Endothelial cell of umbilical vein (primary cell): ENCODE measurements at places on chromosomes 2 and 18. TPM values are rescaled to one million over a fixed set of nuclear protein-coding genes. Genes with fewer than 3 reads are reported as not detected.

Gene ACYP2
- total RNA-seq: 5.8 and 7.9 TPM in 2 replicates

Gene RSAD2
- 0.09 and 0.18 TPM in 2 replicates for total RNA-seq

Gene MOCOS
- 0.85 and 0.88 TPM in 2 replicates for total RNA-seq

Gene SLC19A3
- not detected in 2 replicates for total RNA-seq

Gene BOLL
- total RNA-seq: not detected in 2 replicates

Gene GCG
- not detected in 2 replicates for total RNA-seq

DNA sequence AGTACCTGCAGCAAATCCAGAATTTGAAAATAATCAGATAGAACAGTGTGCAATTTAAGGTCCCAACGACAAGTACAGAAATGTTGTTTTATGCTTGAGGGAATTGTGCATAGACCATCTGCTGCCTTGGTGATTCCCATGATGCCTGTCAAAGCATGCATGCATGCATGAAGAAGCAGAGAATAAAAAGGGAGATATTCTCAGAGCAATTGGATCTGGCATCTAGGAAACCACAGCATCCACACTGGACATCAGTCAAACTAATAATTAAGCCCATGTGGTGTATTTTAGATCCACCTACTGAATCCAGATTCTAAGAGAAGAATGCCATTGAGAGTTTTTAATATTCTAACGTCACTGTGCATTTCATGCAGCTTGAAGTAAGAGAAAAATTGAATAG is 361.2 kb downstream of the FSIP2 start:
- no peak overlapping the region for H3K4me3 ChIP-seq
- H3K4me1 ChIP-seq: peaks cover 7% of the 10 kb centered on the region
- DNase-seq: no peak
- no peak overlapping the region for H3K27ac ChIP-seq
- no peaks in the 10 kb centered on the region for H3K27me3 ChIP-seq

DNA sequence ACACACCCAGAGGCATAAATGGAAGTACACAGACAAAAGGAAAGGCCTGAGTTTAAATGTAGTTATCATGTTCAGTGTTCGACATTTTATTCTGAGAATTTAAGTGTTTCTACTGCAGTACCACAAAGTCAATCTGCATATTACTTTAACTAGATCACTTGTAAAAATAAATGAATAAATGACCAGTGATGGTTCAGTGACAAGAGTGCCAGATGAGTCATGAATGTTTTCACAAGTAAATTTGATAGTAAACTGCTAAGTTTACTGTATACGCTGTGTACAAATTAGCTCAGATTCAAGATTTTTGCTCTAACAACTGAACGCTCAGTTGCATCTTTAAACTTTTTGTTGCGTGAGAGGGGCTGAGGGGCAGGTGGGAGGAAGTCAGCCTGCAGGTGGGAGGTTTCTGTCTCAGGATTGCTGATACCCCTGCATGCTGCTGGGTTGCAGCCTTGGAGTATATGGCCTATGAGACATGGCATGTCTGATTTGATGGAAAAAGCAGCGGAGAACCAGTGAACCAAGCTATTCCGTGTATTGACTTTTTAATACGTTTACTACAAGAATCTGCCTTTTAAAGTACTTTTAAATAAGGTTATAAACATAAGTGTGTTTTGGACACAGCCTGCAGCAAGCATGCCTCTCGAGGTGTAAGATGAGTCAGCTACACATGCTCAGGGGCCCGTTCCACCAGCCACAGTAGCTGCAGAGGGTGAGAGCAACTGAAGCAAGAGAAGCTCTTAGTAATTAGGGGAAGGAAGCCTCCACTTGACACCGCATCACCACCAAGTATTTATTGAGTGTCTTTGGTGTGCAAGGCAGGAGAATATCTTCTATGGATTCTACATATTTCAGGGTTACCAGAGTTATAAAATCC is 245.1 kb downstream of the NEDD4L start:
- peak; percentile 68 for DNase-seq
- no peak overlapping the region for H3K4me3 ChIP-seq
- no peaks in the 10 kb centered on the region for H3K36me3 ChIP-seq
- peak overlapping the region; percentile 99 for H3K27ac ChIP-seq

DNA sequence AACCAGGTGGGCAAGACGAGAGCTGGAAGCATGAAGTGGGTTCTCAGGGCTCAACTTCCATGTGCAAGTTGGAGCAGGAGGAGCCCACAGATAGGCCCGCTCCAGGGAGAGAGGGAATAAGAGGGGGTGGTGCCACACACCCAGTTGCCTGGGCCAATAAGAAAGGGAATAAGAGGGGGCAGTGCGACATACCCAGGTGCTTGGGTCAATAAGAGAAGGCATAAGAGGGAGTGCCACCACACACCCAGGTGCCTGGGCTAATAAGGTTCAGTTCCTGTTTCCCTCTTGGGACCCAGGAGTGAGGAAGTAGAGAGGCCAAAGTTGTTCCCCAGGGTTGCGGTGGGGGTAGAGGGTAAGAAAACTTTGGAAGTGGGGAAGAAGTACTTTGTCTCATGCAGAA is 127.5 kb downstream of the LAMA3 start:
- no peak overlapping the region for H3K4me3 ChIP-seq
- H3K27ac ChIP-seq: no peak overlapping the region
- H3K27me3 ChIP-seq: no peaks in the 10 kb centered on the region
- DNase-seq: no peak
- no peaks in the 10 kb centered on the region for H3K4me1 ChIP-seq

- no peak overlapping the region for H3K27ac ChIP-seq
- H3K36me3 ChIP-seq: no peaks in the 10 kb centered on the region
- no peaks in the 10 kb centered on the region for H3K4me1 ChIP-seq
- H3K4me3 ChIP-seq: no peak overlapping the region
Observed at GRCh38 chr2:67446491-67446911, 49.4 kb downstream of the ETAA1 start.

GRCh38 chr2:188609321-188610049 is 317.8 kb downstream of the GULP1 start:
- no peaks in the 10 kb centered on the region for H3K27me3 ChIP-seq
- no peak overlapping the region for H3K4me3 ChIP-seq

DNA sequence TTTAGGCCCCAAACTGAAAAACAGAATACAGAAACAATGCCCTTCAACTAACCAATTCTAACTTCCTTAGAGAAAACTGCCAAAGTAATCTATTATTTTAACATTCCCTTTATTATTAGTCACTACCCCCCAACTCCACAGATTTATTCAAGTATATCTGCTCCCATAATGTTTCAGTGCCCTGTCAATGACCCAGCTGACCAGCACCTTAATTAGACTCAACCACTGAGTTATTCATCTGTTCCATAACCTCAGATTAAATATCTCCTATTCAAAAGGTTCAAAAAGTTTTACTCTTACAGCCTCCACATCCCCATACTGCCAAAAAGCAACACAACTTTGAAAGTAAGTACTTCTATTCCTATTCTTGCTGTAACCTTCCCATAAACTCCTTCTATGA is 202.4 kb downstream of the EXOC6B start:
- no peak overlapping the region for H3K4me3 ChIP-seq
- no peak overlapping the region for H3K27ac ChIP-seq
- no peaks in the 10 kb centered on the region for H3K27me3 ChIP-seq
- H3K36me3 ChIP-seq: no peaks in the 10 kb centered on the region
- DNase-seq: no peak
- no peaks in the 10 kb centered on the region for H3K4me1 ChIP-seq

- no peak overlapping the region for H3K4me3 ChIP-seq
- no peak overlapping the region for H3K27ac ChIP-seq
- no peaks in the 10 kb centered on the region for H3K4me1 ChIP-seq
- H3K36me3 ChIP-seq: no peaks in the 10 kb centered on the region
- no peaks in the 10 kb centered on the region for H3K27me3 ChIP-seq
Observed at GRCh38 chr2:185643434-185643833, 95.2 kb upstream of the FSIP2 start.

DNA sequence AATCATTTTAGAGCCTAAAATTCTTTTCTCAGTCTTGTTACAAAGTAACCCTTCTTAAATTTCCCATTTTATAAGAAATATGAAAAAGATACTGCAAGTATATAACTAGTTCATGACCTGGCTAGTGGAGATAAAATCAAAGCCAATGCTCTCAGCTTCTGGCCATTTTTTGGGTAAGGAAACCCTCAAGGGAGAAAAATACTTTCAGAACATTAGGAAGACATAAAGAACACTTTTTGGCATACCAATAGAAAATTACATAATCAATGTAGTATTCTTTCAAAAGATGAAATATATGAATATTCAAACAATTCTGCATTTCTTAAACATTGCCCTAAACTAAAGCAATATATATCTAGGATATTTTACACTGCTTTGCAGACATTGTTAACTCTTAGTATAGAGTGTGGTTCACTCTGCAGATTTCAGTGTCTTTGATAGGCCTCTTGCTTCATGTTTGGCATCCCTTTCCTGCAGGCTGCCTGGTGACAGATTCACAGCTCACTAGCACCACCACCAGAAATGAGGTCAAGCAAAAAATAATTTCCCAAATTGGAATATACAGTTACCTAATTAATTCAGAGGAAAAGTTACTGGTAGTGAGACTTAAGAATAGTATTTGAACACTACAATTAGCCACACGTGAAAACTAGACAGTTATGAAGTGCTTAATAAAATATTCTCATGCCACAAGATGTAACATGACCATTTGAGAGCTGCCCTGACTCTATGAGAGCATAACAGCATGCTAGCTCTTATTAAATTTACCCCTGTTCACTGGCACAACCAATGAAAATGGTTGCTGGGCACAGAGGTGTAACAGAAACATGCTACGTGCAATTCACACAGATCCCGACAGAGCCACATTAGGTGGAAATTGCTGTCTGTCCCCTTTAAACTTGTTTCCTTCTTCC is 36.0 kb downstream of the PAIP2B start:
- peaks cover 15% of the 10 kb centered on the region for H3K27me3 ChIP-seq
- no peak overlapping the region for H3K27ac ChIP-seq
- no peaks in the 10 kb centered on the region for H3K36me3 ChIP-seq
- H3K4me1 ChIP-seq: no peaks in the 10 kb centered on the region
- peak; percentile 24 for DNase-seq

DNA sequence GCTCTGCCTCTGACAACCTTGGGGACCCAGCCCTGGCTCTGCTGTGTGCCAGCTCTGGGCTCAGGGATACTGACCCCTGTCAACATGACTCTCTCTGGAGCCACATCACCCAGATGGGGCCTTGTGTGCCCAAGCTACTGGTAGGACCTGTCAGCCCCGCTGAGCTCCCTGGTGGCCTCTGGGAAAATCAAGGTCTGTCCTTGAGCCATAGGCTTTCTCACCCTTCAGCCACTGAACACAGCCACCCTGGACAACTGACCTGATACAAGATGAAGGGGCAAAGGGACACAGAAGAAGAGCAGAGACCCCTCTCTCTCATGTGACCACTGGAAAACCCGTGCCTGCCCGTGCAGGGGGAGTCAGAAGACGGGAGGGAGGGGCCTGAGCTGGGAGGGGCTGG is 7.8 kb downstream of the CCDC74A start:
- no peaks in the 10 kb centered on the region for H3K27me3 ChIP-seq
- H3K36me3 ChIP-seq: no peaks in the 10 kb centered on the region
- no peaks in the 10 kb centered on the region for H3K4me1 ChIP-seq
- no peak overlapping the region for H3K4me3 ChIP-seq
- H3K27ac ChIP-seq: no peak overlapping the region

DNA sequence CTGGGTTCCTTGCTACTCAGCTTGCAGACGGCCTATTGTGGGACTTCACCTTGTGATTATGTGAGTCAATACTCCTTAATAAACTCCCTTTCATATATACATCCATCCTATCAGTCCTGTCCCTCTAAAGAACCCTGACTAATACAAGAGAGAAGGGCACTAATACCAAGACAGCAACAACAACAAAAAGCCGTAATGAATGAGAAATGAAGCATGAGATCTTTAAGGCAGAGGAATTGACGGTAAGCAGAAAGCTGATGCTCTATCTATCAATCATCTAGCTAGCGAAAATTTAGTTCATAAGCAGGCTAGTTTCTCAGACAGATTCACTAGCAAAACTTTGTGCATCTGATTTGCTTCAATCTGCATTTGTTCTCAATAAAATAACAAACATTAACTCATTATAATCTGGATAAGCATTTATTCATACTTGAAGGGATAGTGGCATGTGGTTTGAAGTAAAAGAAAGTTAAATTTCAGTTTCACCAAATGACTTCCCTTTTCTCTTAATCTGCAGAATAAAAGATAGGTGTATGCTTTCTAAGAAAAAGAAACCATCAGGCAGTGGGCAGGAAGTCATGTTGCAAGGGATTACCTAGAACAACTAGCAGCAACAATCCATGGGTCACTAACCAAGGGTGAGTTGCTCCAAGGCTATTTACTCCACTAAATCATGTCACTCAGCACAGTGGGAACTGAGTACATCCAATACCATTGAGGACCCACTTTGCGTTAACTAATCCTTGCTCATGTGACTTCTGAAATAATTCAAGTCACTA is 376.5 kb downstream of the TMEM182 start:
- no peak overlapping the region for H3K27ac ChIP-seq
- H3K4me1 ChIP-seq: no peaks in the 10 kb centered on the region
- no peak for DNase-seq
- no peaks in the 10 kb centered on the region for H3K27me3 ChIP-seq
- H3K4me3 ChIP-seq: no peak overlapping the region
- no peaks in the 10 kb centered on the region for H3K36me3 ChIP-seq

DNA sequence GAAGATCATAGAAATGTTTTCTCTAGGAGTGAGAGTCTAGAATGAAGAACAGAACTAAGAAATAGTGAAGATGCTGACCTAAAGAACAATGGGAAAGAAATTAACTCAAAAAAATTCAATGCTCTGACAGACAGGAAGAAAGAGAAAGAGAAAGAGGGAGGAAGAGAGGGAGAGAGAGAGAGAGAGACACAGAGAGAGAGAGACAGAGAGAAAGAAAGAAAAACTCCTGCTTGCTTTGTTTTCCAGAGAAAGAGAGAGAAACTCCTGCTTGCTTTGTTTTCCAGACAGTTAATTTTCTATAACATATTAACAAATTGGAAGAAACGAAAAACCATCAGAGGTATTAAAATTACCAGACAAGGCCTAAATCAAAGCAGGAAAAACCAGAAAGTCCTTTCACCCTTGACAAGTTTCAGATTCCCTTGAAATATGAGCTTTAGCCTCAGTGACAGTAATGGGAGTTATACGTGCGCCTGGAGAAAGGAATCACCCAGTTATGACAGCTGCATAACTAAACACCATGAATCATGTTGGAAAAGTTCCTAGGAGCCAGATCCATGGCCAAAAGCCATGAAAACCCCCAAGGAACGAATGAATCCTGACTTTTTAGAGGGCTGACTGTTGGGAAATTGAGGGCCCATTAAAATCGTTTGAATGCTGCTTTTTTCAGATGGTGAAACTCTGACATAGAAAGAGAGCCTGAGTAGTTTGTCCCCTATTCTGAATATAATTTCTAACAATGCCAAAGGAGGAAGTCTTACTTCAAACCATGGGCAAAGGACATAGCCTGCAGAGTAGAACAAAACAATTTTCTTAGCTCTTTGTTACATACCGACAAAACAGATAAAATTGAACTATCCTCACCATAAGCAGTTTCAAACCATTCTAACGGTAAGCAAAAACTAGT is 228.6 kb upstream of the CHST9 start:
- no peaks in the 10 kb centered on the region for H3K27me3 ChIP-seq
- H3K36me3 ChIP-seq: no peaks in the 10 kb centered on the region
- H3K4me3 ChIP-seq: no peak overlapping the region
- H3K27ac ChIP-seq: no peak overlapping the region

- H3K27me3 ChIP-seq: peaks cover 12% of the 10 kb centered on the region
- H3K4me3 ChIP-seq: no peak overlapping the region
- H3K36me3 ChIP-seq: no peaks in the 10 kb centered on the region
- no peak overlapping the region for H3K27ac ChIP-seq
- H3K4me1 ChIP-seq: peaks cover 19% of the 10 kb centered on the region
Observed at GRCh38 chr2:88058191-88058590, 2.6 kb upstream of the KRCC1 start.
